Stimulated activated naive CD4-positive, alpha-beta T cell (primary cell): ENCODE measurements at places on chromosomes 7 and 10.
A peak's percentile ranks its signal among the peaks of the same experiment; 100 is the strongest.

GRCh38 chr10:55627501-55628051, 733.5 kb downstream of the ZWINT start:
- DNase-seq, result no peak

DNA sequence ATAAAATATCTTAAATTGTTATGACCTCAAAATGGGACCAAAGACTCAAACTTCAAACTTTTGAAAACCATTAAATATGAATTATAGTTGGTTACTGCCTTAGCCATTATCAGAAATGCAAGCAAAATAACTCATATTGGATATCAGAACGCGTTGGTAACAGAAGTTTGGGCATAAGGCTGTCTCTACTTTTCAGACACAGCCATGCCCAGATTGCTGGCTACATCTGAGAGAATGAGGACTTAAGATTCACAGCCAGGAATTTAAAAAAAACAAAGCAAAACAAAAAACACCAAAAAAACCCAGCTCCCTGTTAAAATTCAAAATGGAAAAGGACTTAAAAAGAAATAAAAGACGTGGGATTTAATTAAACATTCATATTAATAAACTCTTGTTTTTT, 161.6 kb downstream of the JMJD1C start:
- no peak for DNase-seq

DNA sequence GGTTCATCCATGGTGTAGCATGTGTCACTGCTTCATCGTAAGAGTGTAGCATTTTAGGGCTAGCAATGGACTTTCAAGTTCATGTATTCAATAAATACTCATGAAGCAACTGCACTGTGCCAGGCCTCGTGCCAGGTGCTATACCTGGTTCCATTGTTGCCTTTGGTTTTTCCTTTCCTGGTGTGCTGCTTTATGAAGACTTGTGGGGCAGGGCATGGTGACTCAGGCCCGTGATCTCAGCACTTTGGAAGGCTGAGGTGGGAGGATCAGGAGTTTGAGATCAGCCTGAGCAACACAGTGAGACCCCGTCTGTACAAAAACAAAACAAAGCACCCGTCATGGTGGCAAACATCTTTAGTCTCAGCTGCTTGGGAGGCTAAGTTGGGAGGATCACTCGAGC, 2.2 kb upstream of the CPA4 start:
- DNase-seq, result no peak

- DNase-seq, result peak; percentile 69
These were observed 20.3 kb upstream of the IGF2BP3 start for GRCh38 chr7:23490357-23491135.

DNA sequence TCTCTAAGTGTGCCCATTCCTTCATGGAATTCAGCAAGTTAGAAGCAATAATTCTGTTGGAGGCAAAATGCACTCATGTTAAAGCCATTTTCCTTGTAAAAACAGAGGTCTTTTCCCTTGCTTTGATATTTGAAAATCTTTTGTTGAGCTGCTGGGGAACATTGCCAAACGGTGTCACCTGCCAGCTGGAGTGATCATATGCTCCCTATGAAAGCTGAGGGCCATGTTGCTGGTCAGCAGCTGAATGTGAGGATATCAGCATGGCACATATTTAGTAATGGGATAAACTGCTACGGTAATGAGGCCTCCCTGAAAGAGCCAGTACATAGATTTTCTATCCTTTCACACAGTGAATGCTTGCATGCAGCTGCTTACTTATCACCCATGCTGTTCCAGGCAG, 224.3 kb downstream of the THSD7A start:
- no peak for DNase-seq

- DNase-seq, result no peak
These were observed 126.6 kb downstream of the PTPN20 start for GRCh38 chr10:47037654-47038425.

DNA sequence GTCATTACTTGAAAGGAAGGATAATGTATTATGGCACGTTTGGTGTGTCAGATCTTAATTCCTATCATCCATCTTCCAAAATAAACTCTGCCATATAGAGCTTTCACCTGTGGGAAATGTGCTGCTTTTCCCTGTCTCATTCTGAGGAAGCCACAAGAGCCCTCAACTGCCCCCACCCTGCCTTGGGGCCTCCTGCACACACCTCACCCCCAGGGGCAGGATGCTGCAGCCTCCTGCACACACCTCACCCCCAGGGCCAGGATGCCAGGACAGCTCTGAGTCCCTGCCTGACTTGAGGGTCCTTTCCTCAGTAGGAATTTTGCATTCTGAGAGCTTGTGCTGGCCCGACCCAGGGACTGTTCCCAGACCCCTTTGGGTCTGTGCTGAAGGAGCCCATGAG, 67.1 kb downstream of the COL13A1 start:
- no peak for DNase-seq

- DNase-seq, result no peak
These were observed 105.5 kb downstream of the KCNMA1 start for GRCh38 chr10:77532068-77532467.

GRCh38 chr7:618539-619367, 99.1 kb upstream of the PDGFA start:
- DNase-seq, result peak; percentile 94

GRCh38 chr7:117941138-117941810, 68.0 kb upstream of the CTTNBP2 start:
- no peak for DNase-seq

DNA sequence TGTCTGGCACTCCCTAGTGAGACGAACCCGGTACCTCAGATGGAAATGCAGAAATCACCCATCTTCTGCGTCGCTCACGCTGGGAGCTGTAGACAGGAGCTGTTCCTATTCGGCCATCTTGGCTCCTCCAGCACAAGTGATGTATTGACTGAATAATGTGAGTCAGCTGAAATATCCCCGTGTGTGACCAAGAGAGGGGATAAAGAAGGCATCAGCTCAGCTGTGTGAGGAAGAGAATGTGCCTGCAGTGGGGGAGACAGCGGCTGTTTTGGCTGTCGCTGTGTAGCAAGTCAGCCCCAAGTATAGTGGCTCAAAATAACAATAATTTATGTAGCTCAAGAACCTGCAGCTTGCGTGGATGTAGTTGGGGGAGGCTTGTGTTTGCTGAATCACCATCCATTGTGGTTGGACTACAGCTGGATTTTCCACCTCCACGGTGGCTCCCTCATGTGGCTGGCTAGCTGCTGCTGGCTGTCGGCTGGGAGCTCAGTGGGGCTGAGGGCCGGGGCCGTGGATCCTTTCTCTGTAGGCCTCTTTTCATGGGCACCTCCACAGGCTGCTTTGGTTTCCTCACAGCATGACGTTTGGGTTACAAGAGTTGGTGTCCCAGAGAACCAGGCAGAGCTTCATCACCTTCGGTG, 434.5 kb downstream of the CCSER2 start:
- DNase-seq, result no peak
